ENCODE measurements at places on chromosomes 5 and 9.
A peak's percentile ranks its signal among the peaks of the same experiment; 100 is the strongest.

GRCh38 chr9:35510754-35511428 is 21.0 kb downstream of the RUSC2 start:
- DNase-seq, result peak; percentile 83

GRCh38 chr9:90539286-90539685 is 103.3 kb downstream of the DIRAS2 start:
- DNase-seq, result no peak

DNA sequence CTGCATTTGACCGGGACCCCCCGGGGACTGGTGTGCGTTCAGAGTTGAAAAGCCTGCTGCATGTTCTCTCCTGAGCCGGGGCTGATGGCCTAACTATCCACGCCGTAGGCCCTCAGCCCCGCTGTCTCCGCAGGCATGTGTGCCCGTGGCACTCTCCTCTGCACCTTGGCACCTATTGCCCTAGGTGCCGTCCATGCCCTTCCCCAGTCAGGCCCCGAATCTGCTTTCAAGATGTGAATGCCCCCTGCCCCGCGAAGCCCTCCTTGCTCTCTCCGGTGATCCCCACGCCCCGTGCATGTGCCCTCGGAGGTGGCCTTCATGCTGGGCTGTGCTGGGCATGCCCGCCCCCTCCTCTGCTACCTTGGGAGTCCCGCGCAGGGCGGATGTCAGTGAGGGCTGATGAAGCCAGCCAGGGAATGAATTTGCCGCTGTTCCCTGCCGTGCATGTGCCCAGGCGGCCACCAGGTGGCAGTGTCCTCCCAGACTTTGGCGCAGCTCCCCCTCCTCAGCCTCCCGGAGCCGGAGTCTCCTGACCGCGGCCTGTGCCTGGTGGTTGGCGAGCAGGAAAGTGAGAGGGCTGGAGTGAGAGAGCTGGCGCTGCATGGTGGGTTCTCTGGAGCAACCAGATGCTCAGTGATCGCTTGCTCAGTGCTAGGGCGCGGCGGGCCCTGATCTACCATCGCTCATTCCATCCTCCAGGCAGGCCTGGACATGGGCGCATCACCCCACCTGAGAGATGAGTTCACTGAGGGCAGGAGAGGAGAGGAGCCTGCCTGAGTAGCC is 112.9 kb upstream of the LMX1B start:
- DNase-seq, result peak; percentile 69

DNA sequence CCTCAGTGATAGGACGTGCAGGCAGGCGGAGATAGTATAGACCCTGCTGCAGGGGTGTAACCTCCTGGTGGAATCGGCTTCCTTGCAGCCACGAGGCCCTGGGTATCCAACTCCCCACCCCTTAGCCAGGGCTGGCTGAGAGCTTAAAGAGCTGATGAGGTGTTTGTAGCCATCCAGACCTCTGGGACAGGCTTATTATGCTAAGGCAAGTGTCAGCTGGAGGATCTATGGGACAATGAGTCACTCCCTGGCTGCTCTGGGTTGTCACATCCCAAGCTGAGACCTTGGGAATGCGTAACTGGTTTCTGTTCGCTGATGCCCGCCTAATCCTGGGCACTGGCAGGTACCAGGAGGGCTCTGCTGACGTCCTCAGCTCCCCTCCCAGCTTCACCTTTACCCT is 38.9 kb downstream of the DAB2IP start:
- no peak for DNase-seq

- peak; percentile 48 for DNase-seq
These were observed 60.7 kb upstream of the IFNE start for GRCh38 chr9:21542787-21543186.

- DNase-seq, result no peak
These were observed 92.2 kb downstream of the ZNF462 start for GRCh38 chr9:106954974-106955850.

- DNase-seq, result no peak
These were observed 133.9 kb downstream of the GRIA1 start for GRCh38 chr5:153624451-153624765.

GRCh38 chr5:44952376-44952775 is 143.6 kb downstream of the MRPS30 start:
- DNase-seq, result peak; percentile 35

- DNase-seq, result peak; percentile 11
These were observed 650 bp downstream of the MRRF start for GRCh38 chr9:122265149-122265915.

GRCh38 chr5:152501294-152501693 is 96.2 kb upstream of the NMUR2 start:
- DNase-seq, result no peak

DNA sequence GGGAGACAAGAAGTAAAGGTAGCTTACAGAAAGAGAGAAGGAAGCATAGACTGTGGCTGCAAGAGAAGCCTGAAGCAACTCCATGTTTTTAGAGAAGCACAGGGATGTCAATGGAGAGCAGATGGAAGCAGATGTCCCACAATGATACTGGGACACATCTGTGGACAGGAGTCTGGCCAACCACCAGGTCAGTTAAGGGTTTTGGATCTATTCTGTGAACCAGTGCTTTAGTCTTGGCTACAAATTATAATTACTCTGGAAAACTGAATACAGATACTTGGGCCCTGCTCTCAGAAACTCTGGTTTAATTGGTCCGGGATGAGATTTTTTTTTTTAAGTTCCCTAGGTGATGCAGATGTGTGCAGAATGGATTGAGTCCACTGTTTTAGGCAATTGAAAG is 592.8 kb downstream of the CSNK1G3 start:
- DNase-seq, result no peak

GRCh38 chr9:130530938-130531337 is 48.4 kb upstream of the FUBP3 start:
- DNase-seq, result peak; percentile 54

- DNase-seq, result no peak
These were observed 372.8 kb upstream of the RFX3 start for GRCh38 chr9:3898461-3899218.

- DNase-seq, result no peak
These were observed 3.0 kb downstream of the PKN3 start for GRCh38 chr9:128705051-128705965.

- no peak for DNase-seq
These were observed 85.2 kb downstream of the PHF2 start for GRCh38 chr9:93661591-93661990.

- DNase-seq, result no peak
These were observed 58.0 kb downstream of the FXN start for GRCh38 chr9:69093471-69094103.

GRCh38 chr9:118563677-118564076 is 805.6 kb downstream of the BRINP1 start:
- peak; percentile 38 for DNase-seq

- peak; percentile 96 for DNase-seq
These were observed 3.8 kb downstream of the TGFBI start for GRCh38 chr5:136032564-136032963.

GRCh38 chr5:131303537-131303936 is 39.7 kb downstream of the CDC42SE2 start:
- DNase-seq, result peak; percentile 77

- DNase-seq, result peak; percentile 95
These were observed 5.3 kb downstream of the ANKS6 start for GRCh38 chr9:98790842-98791607.

GRCh38 chr5:8750100-8750499 is 795.8 kb downstream of the SEMA5A start:
- peak; percentile 24 for DNase-seq

DNA sequence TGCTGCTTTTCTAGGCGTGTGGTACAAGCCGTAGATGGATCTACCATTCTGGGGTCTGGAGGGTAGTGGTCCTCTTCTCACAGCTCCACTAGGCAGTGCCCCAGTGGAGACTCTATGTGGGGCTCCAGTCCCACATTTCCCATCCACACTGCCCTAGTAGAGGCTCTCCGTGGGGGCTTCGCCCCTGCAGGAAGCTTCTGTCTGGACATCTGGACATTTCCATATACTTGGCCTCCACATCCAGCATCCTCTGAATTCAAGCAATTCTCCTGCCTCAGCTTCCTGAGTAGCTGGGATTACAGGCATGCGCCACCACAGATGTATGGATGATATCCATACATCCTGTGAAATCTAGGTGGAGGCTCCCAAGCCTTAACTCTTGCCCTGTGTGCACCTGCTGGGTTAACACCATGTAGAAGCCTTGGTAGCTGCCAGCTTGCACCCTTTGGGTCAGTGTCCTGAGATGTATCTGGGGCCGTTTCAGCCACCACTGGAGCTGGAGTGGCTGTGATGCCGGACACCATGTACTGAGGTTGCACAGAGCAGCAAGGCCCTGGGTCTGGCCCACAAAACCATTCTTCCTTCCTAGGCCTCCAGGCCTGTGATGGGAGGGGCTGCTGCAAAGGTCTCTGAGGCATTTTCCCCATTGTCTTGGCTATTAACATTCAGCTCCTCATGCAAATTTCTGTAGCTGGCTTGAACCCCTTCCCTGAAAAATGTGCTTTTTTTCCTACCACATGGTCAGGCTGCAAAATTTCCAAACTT is 84.0 kb downstream of the EHMT1 start:
- DNase-seq, result no peak

- DNase-seq, result no peak
These were observed 66.4 kb downstream of the POU5F2 start for GRCh38 chr5:93674866-93675459.

GRCh38 chr5:124877501-124878146 is 131.2 kb upstream of the ZNF608 start:
- DNase-seq, result no peak

GRCh38 chr9:8491563-8491962 is 692.0 kb upstream of the DMAC1 start:
- no peak for DNase-seq

Measured in iris pigment epithelial cell (primary cell).